ENCODE measurements at places on chromosomes 16 and 17.

DNA sequence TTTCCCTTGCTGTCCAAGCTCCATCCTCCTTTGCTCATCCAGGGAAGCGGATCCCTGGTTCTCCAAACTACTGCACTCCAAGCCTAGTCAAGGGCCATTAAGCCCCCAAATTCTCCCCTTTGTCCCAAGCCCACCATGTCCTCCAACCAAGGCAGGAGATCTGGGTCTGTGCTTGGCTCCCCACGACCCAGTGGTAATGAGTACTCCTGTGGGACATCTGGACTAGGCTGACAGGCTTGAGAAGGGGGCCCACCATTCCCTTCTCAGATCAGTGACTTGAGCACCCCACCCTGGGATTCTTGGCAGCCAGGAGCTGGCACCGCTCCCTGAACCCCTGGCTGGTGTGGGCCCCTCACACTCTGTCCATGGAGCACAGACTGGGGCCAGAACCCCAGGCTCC, 17.1 kb downstream of the OSBPL7 start:
- DNase-seq, result no peak

GRCh38 chr16:68086860-68087268, 1.7 kb downstream of the NFATC3 start:
- no peak for DNase-seq

DNA sequence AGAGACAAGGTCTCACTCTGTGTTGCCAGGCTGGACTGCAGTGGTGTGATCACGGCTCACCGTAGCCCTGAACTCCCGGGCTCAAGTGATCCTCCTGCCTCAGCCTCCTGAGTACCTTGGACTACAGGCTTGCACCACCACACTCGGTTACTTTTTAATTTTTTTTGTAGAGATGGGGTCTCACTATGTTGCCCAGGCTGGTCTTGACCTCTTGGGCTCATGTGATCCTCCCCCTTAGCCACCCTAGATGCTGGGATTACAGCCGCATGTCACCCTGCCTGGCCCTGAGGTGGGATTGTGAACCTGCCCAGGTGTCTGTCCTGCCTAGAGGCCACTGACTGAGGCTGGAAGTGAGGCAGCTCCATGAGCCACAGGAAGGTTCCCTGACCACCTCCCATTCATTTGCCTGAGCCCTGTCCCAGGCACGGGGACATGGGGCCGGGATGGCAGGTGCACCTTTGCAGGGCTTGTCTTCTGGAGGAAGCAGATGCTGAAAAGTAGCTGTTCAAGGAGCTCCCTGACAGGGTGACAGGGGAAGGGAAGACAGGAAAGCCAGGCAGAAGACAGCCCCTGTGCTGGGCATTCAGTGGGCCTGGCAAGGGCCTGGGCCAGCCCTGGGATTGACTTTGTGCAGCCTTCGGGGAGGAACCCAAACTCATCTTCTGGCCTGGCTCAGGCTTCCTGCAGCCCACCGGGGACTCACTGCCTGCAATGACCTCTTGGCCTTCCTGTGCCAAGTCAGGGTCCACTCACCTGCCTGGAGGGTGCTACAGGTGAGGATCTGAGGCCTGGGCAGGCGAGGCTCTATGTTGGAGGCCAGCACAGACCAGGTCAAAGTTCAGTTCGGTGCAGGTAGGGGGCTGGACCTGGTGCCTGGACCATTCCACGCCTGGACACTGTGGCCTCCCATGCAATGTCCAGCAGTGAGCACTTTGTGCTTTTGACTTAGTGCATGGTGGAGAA, 8.1 kb upstream of the NOTUM start:
- DNase-seq, result no peak

DNA sequence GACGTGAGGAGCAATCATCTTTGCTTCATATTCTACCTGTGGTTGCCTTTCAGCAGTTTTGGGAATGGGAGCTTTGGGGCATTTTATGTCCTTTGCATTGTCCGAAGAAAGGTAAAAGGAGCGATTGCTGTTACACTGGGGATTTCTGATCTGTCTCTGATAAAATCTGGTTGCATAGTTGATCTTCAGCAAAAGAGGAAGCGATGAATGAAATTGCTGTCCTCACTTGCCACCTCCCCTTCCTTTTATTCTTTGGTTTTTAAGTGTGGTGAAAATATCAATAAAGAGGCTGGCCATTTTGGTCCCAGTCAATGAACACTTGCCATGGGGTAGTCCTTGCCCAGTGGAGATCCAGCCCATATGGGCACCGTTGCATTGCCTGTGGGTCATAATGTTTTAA, 236.8 kb downstream of the MSI2 start:
- DNase-seq, result no peak

- DNase-seq, result no peak
Measured at GRCh38 chr17:32882734-32883133, 5.8 kb upstream of the MYO1D start.

- DNase-seq, result peak; percentile 14
Measured at GRCh38 chr16:85867189-85867588, 31.8 kb upstream of the IRF8 start.

- DNase-seq, result no peak
Measured at GRCh38 chr16:12729448-12729847, 74.2 kb downstream of the CPPED1 start.

- no peak for DNase-seq
Measured at GRCh38 chr16:13393816-13394215, 492.4 kb downstream of the SHISA9 start.

GRCh38 chr17:76579281-76579680, 6.4 kb downstream of the ST6GALNAC2 start:
- no peak for DNase-seq

GRCh38 chr16:73196670-73197069, 148.7 kb upstream of the ZFHX3 start:
- DNase-seq, result no peak

GRCh38 chr16:50002190-50002589, 22.8 kb upstream of the CNEP1R1 start:
- no peak for DNase-seq

DNA sequence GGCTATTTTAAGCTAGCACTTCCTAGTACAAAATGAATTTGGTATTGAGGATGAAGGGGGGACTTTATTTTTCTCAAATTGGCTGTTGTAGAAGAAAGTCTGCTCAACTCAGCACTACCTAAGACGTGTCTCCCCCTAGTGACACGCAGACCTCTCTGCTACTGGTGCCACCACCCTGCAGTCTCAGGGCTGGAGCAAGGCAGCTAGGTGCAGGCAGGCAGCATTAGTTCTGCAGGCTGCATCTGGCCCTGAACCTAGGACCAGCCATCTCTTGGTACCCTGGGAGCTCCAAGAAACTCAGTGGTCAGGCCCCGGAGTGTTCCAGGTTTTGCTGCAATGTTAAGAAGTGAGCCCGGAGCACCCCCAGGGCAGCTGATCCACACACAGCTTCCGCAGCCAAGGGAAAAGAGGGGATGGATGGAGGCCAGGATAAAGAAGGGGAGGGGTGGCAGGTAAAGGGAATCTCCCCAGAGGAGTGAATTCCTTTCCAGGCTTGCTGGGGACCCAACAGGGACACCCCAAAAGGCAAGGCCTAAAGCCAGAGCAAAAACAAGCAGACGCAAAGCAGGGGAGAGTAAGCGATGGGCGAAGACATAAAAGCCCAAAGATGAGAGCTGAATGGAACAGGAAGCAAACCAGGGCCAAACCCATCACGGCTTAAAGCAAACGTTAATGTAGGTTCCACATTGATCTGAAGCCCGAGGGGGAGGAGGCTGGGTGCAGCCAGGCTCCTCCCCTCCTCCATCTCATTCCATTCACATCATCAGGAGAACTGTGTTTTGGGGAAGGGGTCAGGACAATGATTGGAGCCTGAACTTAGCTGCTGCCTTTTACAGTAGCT, 200.5 kb downstream of the ZFHX3 start:
- DNase-seq, result no peak

DNA sequence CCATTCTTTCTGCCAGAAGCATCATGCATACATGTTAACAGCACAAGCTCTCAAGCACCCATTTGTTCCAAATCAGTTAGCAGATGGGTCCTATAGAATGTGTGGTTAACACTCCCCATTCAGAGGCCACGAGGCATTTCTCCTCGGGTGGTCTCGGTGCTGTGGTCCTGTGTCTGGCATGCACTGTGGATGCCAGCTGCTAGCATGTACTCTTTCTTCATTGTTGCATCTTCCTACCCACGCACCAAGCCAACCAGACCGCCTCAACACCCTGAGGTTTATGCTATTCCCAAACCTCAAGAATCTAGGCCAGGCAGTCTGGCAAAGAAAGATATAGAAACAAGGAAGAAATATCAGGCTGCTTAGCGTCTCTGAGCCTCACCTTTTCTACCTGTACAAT, 27.8 kb upstream of the MRTFB start:
- DNase-seq, result no peak

GRCh38 chr16:71364133-71364681, 5.7 kb downstream of the CALB2 start:
- no peak for DNase-seq
